ENCODE measurements at places on chromosomes 5 and 9.

GRCh38 chr9:5440426-5440825 lies 2.7 kb upstream of the PLGRKT start:
- DNase-seq: no peak

- DNase-seq: no peak
Observed at GRCh38 chr9:132879457-132880323, 992 bp downstream of the SPACA9 start.

DNA sequence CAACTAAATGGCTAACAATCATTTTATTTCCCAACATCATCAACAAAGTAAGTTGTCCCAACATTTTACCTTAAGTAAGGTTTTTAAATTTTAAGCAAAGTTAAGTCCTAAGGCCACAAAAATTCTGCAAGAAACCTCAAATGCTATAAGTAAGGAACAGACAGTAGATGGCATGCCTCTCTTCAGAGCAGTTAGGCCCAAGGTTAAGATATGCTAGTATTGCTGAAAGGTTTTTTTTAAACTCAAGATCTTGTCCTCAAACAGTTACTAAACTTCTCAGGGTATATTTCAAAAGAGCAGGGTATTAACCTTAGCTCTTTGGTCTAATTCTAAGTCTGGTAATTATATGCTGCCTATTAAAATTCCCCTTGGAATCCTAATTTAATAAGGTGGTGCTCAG lies 35.1 kb downstream of the PJA2 start:
- no peak for DNase-seq

GRCh38 chr9:125634040-125634717 lies 72.8 kb downstream of the MAPKAP1 start:
- DNase-seq: no peak

- DNase-seq: no peak
Observed at GRCh38 chr5:35634326-35634725, 16.7 kb downstream of the SPEF2 start.

DNA sequence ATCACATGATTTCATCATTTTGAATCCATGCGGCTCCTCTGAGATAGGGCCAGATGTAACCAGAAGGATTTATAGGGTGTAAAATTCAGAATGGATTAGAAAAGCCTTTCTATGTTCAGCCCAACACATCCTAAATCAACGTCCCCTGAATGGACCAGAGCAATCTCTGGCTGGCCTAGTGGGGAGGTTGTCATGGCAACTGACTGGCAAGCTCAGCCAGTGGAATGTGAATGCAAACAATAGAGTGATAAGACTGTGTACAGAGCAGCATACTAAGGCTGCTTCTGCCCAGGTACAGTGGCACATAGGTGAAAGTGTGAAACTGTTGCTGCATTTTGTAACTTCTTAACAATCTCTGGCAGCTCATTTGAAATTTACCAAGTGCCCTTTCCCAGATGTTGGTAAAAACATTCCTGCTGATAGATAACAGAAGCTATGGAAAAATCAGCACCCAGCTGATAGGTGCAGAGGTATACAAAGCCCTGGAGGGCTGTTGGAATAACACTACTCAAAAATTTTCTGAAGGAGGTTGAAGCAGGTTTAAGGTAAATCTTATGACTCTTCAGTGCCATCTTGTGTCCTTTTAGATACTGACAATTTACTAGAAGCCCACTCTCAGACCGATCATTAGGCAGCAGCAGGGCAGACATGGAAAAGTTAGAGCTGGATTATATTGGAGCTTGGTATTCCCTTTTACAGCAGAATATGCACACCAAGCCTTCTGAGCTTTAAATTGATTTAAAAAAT lies 267.2 kb downstream of the RAB3C start:
- peak; percentile 43 for DNase-seq

GRCh38 chr5:160274483-160274931 lies 37.9 kb downstream of the CCNJL start:
- no peak for DNase-seq

- DNase-seq: no peak
Observed at GRCh38 chr9:115211413-115212124, 93.6 kb upstream of the TNC start.

DNA sequence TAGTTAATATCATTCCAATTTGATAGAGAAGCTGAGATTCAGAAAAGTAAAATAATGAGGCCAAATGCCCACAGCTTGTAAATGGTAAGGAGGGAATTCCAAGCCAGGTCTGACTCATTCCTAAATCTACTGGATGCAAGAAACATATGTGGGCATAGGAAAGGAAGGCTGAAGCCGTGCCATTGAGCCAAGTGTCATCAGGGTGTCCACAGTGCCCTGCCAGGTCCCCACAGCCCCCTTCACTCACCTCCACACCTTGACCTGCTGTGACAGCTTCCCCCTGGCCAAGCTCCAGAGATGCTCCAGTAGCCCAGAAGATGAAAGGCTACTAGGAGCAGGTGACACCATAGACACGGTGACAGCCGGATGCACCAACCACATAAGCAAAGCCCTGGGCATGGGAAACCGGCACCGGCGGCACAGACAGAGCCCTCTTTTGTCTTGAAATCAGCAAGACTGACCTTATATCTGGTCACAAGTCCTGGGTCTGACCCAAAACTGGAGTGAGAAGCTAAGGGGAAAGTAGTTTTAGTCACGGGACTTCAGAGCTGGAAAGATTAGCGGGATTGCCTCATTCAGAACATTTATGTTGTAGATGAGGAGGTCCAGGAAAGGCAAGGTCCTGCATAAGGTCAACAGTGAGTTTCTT lies 20.1 kb upstream of the FAT2 start:
- DNase-seq: no peak

- no peak for DNase-seq
Observed at GRCh38 chr5:146815411-146815810, 63.1 kb downstream of the PPP2R2B start.
